ENCODE measurements at places on chromosomes 6 and 20. TPM values are rescaled to one million over a fixed set of nuclear protein-coding genes. Genes with fewer than 3 reads are reported as not detected.

GRCh38 chr6:163367497-163368183 lies 46.9 kb upstream of the QKI start:
- DNase-seq, result no peak

The PLCB4 gene
- 0.12 TPM for total RNA-seq

DNA sequence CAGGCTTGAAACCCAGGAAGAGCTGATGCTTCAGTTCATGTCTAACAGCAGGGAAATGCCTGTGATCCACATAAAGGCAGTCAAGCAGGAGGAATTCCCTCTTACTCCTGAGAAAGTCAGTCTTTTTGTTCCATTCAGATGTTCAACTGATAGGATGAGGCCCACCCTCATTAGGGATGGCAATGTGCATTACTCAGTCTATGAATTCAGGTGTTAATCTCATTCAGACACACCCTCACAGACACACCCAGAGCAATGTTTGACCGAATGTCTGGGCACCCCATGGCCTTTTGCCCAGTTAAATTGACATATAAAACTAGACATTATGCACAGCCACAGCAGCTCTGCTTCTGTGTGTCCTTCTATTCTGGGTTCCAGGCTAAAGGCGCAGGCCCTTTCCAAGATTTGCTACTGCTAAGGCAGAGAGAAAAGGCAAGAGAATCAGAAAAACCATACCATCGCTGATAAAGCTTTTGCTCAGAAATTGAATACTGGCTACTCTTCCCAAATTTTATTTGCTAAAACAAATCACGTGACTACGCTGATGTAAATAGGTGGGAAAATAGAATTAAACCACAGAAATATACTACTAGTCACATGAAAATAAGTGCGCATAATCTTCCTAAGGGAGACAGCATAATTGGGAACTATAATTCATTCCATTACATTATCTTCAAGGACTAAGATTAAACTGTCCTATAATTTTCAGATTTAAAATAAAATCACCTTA lies 625.0 kb upstream of the MAN1A1 start:
- no peak for DNase-seq

DNA sequence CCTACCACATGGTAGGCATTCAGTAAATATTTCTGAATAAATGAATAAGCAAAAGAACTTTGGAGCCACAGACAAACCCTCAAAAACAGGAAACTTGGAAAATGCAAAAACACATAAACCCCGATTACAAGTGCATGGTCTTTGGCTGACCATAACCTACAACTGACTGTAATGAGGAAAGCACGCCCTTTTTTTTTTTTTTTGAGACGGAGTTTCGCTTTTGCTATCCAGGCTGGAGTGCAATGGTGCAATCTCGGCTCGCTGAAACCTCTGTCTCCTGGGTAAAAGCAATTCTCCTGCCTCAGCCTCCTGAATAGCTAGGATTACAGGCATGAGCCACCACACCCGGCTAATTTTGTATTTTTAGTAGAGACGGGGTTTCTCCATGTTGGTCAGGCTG lies 11.9 kb upstream of the LATS1 start:
- DNase-seq, result no peak

- no peak for DNase-seq
Measured at GRCh38 chr6:163199371-163199770, 215.1 kb upstream of the QKI start.

All from MG63 (cell line).